NCI-H2029 (cell line): ENCODE measurements at places on chromosomes 7 and 10.

- DNase-seq, result no peak
Observed at GRCh38 chr10:24685958-24686540, 37.6 kb downstream of the ARHGAP21 start.

GRCh38 chr10:125979976-125980375, 83.6 kb downstream of the FANK1 start:
- no peak for DNase-seq

- peak; percentile 48 for DNase-seq
Observed at GRCh38 chr10:60140651-60141632, 234.6 kb upstream of the CCDC6 start.

DNA sequence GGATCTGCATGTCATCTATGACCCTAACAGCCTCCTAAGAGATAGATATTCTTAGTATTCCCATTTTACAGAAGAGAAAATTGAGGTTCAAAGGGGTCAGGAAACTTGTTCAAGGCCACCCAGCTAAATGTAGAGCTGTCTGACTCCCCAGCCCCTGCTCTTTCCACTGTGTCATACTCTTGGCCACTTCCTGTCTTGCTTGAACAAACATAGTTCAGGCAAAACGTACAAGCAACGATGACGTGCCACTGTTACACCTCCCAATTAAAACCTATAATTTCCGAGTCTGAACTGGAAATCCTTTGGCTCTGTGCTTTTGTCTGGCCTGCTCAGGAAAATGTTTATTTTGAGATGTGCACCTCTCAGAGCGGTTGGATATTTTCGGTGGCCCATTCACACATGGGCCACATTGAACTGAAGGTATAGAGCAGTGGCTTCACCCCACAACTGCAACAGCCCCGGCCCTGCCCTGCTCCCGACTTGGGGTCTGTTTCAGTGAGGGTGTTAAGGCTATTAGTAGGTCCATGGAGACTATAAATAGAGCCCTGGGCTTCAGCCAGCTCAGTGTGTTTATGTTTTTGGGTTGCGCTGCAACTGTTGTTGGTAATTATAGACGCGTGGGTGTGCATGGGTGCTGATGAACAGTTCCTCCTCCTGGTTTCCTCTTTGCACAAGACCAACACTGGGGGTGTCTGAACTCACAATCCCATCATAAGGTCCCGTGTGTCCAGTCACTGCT, 172.3 kb upstream of the ADO start:
- no peak for DNase-seq

GRCh38 chr7:54111814-54112511, 430.2 kb upstream of the VSTM2A start:
- DNase-seq, result no peak

DNA sequence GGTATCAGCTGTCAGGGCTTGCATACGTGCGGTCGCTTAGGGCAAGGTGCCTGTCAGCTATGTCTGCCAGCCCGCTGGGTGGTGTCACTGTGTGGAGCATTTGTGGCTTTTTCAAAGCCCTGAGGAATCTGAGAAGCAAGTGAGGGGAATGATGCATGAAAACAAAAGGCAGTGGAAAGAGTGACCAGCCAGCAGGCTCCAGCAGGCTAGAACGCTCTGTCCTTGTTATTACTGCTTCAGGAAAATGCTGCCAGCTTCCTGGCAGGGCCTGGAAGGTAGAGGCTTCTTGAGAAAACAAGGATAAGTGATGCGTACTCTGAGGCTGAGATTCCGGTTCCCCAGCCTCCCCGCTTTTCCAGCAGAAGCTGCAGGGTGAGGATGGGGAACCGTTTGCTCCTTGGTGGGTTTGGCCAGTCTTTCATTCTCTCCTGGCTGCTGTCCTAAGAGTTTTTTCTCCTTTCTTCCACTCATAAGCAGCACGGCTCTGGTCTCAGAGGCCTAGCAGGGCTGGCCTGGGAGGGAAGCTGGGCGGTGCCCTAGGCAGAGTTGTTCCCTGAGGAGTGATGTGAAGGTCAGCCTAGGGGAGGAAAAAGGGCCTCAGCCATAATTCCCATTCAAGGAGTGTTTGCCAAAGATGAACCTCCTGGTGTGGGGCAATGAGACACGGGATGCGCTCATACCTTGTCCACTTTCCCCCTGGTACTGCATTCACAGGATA, 42.8 kb upstream of the MKLN1 start:
- DNase-seq, result peak; percentile 81

- DNase-seq, result no peak
Observed at GRCh38 chr7:27636326-27637006, 26.2 kb downstream of the HIBADH start.

DNA sequence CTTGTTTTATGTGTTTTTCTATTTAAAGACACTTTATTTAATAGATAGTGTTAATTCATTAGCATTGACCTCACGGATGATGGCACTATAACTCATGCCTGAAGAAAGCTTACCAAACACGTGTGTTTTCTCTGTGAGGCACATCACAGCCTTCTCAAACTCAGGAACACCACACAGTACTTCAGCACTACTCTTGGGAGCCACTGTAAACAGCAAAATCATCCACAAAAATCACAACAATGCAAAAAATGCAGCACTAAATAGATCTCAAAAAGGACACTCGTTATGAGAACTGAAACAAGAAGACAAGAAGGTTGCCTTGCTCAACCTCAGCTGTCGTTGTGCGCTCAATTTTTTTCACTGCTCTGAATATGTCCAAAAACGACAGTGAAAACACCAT, 12.0 kb upstream of the PARP12 start:
- DNase-seq, result no peak

- no peak for DNase-seq
Observed at GRCh38 chr7:87604264-87604663, 3.6 kb upstream of the ABCB1 start.

DNA sequence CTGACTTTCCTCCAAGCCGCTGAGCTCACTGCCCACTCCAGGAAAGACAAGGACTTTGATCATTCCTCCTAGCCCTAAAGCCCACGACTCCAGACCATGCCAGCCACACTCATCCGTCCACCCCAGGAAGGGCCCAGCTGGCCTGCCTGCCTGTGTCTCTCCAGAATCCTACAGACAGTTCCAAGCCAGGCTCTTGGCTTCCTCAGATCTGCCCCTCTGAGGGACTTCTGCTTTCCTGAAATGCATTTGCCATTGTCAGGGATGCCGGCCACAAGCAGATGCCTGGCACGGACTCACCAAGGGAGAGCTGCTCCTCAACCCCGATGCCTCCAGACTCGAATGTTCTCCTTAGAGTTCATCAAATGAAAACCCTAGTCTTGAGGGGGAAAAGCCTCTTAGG, 155.8 kb downstream of the OAT start:
- DNase-seq, result no peak

- no peak for DNase-seq
Observed at GRCh38 chr10:22536620-22537019, 177.8 kb downstream of the PIP4K2A start.

DNA sequence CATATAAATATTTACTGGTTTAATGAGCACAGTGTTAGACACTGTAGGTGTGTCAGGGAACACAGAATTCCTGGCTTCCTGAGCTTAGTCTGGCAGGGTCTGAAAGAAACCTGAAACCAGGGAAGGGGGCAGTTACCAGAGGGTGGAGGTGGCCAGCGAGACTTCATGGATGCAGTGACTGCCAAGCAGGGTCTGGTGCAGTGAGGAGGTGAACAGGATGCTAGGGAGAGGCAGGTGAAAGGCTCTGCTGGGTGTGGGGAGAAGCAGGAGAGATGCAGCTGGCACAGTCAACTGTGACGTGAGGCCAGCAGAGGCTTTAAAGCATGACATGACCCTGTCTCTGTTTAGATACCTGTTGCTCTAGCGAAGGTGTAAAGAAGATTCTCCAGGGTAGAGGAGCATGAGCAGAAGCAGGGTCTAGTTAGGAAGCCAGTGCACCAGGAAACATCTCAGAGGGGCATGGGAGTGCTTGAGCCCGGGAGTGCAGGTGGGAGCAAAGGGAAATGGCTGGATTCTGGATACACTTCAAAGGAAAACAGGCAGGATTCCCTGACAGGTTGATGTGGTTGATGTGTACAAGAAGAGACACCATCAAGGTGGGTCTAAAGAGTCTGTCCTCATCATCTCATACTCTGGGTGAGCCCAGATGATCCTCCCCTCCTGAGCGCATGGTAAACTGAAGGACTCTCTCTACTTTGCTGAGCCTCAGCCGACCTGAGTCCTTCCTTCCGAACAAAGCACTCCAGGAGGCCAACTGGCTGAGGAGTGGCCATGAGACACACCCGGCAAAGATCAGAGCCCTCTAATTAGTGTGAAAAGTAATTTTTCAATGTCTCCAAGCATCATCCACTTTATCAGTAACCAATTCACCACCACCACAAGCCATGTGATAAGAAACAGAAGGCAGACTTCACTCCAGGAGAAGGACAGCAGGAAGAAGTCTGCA, 186.8 kb downstream of the COBL start:
- peak; percentile 30 for DNase-seq

DNA sequence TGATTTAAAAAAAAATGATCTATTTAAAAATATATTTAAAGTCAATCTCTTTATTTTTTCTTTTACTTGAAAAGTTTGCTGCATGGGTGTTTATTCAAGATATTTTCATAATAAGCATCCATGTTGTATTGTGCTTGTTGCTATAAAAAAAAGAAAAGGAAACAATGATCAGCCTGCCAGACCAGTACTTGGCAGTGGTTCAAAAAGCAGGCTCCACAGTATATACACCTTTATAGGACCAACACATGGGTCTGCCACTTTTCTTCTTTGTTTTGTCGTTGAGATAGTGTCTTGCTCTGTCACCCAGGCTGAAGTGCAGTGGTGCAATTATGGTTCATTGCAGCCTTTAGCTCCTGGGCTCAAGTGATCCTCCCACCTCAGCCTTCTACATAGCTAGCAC, 228.0 kb downstream of the TWIST1 start:
- DNase-seq, result no peak

DNA sequence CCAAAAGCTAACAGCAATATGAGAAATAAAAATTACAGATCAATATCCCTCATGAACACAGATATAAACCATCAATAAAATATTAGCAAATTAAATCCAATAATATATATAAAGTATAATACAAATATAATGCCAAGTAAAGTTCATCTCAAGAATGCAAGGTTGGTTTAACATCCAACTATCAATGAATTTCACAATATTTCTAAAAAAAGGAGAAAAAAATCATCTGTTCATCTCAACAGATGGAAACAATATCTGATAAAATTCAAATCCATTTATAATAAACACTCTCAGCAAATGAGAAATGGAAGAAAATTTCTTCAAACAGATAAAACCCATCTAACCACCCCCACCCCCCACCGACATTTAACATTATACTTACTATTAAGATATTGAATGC, 86.9 kb downstream of the SIRT1 start:
- DNase-seq, result no peak

DNA sequence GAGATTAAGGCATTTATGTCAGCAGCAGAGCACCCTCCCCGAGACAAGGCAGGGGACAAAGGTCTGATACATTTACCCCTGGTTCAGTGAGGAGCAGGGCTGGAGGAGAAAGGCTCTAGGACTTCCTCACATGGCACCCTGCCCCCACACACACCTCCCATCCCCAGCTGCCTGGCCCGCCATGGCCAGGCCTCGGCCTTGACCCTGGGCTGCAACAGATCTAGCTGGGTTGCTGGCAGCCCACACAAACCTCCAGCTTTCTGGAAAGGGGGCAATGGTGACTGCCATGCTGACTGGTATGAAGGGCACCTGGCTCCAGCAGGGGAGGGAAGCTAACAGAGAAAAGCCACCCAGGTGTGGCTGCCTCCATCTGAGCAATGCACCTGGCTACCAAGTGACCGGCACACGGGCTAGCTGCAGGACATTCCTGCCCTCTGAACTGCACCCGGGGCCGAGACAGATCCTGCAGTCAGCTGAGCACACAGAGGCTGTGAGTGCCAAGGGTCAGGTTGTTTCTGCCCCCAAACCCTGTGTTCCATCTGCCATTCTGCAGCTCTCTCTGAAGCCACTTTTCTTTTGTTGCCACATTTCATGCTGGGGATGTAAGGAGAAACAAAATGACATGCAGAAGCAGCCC, 85.8 kb upstream of the LRRC18 start:
- DNase-seq, result no peak

- DNase-seq, result no peak
Observed at GRCh38 chr10:77702166-77702565, 64.6 kb upstream of the KCNMA1 start.

GRCh38 chr10:88065383-88066049, 202.1 kb downstream of the PTEN start:
- DNase-seq, result no peak
